ENCODE measurements at places on chromosomes 16 and 17.

DNA sequence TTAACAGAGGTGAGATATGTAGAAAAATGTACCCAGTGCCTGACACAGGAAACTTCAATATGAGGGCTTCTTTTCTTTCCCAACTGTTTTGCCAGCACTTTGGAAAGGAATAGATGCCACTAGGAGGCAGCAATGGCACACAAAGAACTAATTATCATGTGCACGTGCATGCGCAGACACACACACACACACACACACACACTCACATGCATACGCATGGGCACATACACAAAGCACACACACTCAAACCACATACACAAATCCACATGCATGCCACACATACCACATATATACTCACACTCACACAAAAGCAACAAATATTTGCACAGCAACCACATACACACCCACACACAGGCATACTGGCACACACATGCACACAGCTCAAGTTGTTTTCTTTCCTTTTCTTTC, 8.8 kb upstream of the CEP112 start:
- peak; percentile 68 for DNase-seq

- DNase-seq = no peak
Observed at GRCh38 chr17:37750768-37751475, 6.1 kb upstream of the HNF1B start.

- DNase-seq = no peak
Observed at GRCh38 chr16:58518083-58518979, 3.0 kb downstream of the SETD6 start.

- no peak for DNase-seq
Observed at GRCh38 chr17:61828694-61829093, 34.6 kb downstream of the BRIP1 start.

DNA sequence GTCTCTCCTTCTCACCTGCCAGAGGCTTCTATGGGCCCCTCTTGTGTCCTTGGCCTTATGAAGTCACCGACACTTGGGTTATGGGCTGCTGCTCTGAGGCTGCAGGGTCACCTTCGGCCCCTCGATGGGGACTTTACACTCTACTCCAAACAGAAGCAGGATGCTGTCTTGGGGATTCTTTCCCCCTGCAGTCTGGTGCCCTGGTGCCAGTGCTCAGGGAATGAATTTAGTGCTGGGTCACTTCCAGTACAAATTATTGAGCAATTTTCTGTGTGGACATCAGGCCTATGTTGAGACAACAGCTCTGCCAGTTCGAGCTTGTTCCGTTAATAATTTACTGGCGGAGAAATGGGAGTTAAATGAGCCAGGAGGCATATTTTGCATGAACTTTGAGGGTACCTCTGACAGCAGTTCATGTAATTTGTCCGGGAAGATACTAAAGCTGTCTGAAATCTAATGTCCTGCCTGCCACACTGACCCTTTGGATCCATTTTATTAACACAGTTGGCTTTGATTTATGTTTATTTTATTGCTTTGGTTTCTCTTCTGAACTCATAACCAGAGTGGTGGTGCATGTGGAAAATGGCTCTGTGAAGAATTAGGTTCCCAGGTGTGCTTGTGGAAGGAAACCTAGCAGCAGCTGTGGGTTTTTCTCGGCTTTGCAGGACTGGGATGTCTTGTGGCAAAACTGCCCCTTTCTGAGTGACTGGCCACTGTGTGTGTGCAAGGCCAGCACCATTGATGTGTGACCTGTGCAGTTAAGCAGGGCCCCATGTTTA, 34.1 kb upstream of the DHX8 start:
- DNase-seq = no peak

DNA sequence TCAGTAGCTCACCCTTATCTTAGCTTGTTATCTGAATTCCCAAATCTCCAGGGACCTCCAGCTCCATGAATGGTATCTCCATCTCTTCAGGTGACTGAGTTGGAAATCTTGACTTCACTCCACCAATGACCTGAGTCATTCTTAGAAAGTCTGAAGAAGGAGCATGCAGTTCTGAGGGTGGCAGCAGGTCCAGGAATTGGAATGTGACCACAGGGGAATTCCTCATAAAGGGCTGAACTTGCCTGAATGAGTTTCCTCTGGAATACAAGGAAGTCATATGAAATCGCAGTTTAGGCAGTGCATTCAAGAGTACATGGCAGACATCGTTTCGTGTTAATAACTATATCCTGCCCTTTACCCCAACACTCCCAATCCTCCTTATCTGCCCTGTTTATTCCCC, 12.5 kb upstream of the PYY start:
- no peak for DNase-seq

- DNase-seq = no peak
Observed at GRCh38 chr17:42667088-42667951, 8.2 kb downstream of the TUBG2 start.

DNA sequence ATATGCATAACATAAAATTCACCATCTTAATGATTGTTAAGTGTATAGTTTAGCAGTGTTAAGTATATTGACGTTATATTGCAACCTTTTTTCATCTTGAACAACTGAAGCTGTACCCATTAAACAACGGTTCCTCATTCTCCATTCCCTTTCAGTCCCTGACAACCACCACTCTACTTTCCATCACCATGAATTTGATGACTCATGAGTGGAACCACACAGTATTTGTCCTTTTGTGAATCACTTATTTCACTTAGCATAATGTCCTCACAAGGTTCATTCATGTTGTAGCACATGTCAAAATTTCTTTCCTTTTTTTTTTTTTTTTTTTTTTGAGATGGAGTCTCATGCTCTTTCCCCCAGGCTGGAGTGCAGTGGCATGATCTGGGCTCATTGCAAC, 46.0 kb downstream of the HOXB1 start:
- no peak for DNase-seq

GRCh38 chr17:66255112-66255511, 25.9 kb upstream of the APOH start:
- DNase-seq = peak; percentile 62

GRCh38 chr17:27496437-27496943, 40.2 kb downstream of the KSR1 start:
- DNase-seq = no peak

DNA sequence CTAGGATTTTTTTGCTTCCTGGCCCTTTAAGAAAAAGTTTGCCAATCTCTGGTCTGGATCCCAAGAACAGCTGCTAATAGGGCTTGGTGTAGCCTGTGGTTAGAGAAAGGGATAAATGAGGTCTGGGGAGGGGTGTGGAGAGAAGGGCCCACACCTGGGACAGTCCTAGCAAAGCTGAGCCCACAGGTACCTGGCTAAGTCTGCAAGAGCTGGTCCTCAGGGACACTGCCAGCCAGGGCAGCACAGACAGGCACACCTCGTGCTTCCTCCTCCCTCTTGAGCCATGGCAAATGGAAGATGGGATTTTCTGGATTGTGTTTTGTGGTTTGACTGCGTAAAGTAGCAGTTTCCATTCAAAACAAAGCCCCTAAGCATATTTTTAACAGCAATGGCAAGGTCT, 217.5 kb downstream of the SOX9 start:
- DNase-seq = no peak

GRCh38 chr17:63345611-63346010, 100.5 kb downstream of the CYB561 start:
- no peak for DNase-seq

DNA sequence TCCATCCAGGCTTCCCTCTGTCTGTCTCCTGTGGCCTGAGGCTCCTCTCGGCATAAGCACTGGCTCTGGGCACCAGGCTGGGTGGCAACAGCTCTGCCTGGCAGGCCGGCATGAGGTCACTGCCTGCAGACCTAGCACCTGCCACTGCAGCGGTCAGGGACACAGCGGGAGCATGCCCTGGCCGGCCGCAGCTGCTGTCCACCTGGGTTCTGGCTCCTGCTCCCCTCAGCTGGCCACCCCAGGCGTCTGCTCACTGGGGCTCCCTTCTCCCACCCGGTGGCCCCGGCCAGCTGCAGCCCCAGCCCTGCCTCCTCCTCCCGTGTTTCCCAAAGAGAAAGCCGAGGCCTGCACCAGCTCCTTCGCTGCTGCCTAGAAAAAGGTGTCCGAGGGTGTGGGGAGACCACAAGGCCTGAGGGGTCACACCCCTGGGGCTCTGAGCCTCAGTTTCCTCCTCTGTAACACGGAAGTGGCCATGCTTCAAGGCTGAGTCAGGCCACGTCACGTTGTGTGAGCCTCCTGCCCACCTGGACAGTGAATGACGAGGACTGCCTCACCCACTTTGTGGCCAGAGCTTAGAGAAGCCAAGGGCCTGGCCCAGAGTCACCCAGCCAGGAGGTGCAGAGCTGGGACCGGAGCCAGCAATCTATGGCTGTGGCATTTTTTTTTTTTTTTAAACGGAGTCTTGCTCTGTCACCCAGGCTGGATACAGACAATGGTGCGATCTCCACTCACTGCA, 6.7 kb downstream of the NTHL1 start:
- DNase-seq = no peak

DNA sequence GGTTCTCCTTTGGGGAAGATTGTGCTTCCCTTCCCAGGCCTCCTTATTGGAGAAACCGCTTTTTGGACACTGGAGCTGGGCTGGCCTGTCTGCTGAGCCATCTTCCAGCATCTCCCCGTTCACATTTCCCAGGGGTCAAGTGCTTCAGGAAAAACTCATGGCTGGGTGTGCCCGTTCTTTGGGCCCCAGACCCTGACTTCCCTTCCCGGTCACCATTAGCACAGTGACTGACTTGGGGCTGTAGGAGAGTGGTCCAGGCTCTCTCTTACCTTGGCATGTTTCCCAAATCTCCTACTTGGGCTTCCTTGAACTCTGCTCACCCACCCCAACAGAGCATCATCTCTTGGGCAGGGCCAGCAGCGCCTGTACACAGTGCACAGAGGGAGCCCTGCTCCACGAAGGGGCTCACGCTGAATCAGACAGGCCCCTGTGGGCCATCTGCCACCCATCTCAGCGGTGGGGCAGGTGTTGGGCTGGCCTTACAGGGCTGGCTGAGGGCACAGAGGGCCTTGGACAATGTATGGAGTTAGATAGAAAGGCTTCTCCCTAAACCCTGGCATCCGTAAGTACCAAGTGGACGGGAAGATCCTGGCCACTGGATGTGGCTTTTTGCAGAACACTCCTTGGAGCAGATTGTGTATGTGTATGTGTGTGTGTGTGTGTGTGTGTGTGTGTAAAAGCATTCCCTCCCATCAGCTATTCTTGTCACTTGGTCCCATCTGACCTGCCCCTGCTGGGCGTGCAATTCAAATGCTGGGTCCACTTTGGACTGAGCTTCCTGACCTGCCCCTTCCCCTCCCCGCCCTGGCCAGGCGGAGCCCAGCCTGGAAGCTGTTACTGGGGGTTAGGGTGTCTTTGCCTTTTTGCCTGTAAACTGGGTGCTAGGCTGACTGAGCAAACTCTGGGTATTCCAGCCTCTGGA, 24.9 kb upstream of the CDC42EP4 start:
- no peak for DNase-seq

DNA sequence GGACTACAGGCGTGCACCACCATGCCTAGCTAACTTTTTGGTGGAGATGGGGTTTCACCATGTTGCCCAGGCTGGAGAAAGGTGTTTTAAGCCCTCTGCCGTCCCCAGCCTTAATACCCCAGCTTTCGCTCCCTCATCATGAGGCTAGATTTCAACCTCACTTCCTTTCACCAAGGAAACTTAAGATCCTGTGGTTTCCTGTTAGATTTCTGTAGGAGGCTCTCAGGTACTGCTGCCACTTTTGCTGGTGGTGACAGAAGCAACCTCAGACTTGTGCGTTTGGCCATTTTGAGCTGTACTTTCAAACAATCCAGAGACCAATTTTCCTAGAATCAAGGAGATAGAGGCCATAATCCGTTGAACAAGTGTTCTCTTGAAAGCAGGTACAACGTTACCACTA, 36.2 kb downstream of the MPHOSPH6 start:
- no peak for DNase-seq

DNA sequence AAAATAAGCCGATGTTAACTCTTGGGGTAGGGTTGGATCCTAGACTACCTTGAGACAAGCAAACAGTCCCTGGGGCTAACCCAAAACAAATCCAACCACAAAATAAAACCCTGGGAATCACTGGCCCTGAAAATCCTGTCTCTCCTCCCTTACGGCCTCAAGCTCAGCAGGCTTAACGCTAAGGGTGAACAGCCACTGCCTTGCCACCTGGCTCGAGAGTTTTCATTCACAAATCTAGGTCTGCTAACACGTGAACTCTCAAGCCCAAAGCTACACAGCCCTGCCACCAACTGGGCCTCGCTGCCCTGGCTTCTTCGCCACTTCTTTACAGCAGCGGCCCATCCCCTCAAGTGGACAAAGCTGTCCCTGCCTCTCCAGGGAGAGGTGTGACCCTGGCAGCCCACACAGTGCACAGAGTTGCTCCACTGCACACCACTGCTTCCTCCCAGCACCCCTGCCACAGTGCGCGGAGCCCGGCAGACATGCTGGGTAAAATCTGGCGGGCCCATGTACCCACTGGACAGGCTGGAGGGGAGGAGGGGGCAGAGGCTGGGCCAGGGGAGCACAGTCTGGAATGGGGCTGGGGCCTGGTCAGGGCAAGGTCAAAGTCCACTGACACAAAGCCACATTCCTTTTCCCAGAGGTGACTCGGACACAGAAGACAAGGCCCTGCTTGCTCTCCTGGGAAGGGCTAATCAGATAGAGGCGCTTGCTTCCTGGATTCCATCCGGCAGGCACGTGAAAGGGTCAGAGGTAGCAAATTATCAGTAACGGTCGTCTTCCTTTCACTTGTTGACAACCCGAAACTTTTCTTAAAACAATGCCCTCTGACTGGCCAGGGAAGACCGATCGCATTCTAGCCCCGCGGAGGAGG, 996 bp downstream of the PCYT2 start:
- DNase-seq = no peak

DNA sequence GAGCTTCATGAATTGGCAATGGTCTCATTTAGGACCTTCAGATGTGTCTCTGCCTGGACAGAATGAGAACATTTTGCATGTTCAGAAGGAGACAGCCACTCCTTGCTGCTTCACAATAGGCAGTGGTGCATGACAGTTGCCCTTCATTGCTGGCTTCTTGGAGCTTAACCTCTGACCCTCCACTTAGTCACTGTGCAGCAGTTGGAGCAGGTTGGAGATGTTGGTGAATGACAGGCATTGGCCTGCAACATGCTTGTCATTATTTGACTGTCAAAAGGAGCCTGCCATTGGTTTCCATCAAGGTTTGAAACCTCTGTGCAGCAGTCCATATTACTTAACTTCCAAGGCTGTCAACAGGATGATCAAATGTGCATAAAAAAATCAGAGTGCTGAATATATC, 22.7 kb downstream of the FTO start:
- no peak for DNase-seq

DNA sequence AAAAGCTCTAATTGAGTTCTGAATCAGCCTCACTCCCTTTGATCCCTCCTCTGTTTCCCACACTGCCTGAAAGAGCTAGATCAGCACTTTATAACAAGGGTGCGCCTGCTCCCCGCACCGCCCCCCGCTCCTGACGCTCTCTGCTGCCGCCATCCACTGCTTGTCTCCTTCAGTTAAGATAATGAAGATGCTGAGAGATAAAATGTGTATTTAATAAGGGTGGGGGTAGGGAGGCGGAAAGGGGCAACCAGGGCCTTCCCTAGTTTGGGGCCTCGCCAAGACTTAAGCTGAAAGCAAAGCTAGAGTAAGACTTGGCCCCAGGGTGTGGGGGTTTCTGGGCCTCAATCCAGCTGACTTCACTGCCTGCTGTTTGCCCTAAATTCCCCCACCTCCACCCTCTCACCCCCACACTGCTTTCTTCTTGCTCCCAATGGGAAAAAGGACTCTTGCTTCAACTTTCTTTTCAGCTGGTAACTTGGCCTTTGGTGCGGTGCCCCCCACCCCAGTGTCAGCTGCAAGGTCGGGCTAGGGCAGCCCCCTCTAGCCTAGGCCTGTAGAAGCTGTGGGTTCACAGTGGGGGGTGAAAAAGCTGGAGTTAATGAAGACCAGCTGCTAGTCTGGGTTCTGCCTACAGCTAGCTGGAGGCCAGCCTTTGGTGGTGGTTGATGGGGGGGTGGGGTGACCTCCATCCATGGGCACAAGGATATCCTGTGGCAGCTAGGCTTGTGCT, 1.8 kb upstream of the RARA start:
- no peak for DNase-seq

All from AG04450 (cell line).